ENCODE measurements at places on chromosomes 13 and 19. TPM values are rescaled to one million over a fixed set of nuclear protein-coding genes. Genes with fewer than 3 reads are reported as not detected.

GIPC3 gene
- total RNA-seq = 0.42 TPM

FBN3 gene
- not detected for total RNA-seq

NLRP9 gene
- total RNA-seq = not detected

GNG8 gene
- total RNA-seq = not detected

TNFSF13B gene
- total RNA-seq = 9.7 TPM

TTC9B gene
- total RNA-seq = not detected

OSCAR gene
- total RNA-seq = 0.83 TPM

ZNF723 gene
- total RNA-seq = not detected

TNFRSF19 gene
- 0.17 TPM for total RNA-seq

LRP3 gene
- total RNA-seq = 0.52 TPM

NBEA gene
- total RNA-seq = 2.6 TPM

MEIOSIN gene
- total RNA-seq = not detected

NTN5 gene
- total RNA-seq = 3.4 TPM

PLK5 gene
- total RNA-seq = not detected

JUND gene
- 1,212 TPM for total RNA-seq

BEST2 gene
- not detected for total RNA-seq

GARIN5B gene
- not detected for total RNA-seq

ETV2 gene
- total RNA-seq = 0.52 TPM

CALR3 gene
- total RNA-seq = not detected

DCAF15 gene
- total RNA-seq = 95.8 TPM

UHRF1 gene
- 0.12 TPM for total RNA-seq

SIGLECL1 gene
- not detected for total RNA-seq

PLIN4 gene
- total RNA-seq = not detected

FFAR1 gene
- 1.4 TPM for total RNA-seq

UPK1A gene
- total RNA-seq = not detected

All from T-helper 17 cell (primary cell).